Adrenal gland (tissue), 19 donors: ENCODE measurements at places on chromosomes 2 and 18.

- no peak for DNase-seq
Observed at GRCh38 chr18:61935362-61935761, 42.6 kb upstream of the RNF152 start.

- peak; percentile 77 for DNase-seq
Observed at GRCh38 chr2:43105586-43106558, 120.5 kb downstream of the ZFP36L2 start.

GRCh38 chr2:202821206-202822160 lies 50.1 kb downstream of the ICA1L start:
- DNase-seq = no peak

- no peak for DNase-seq
Observed at GRCh38 chr18:23646282-23646681, 16.4 kb downstream of the ANKRD29 start.

- DNase-seq = no peak
Observed at GRCh38 chr2:113114224-113114945, 13.0 kb upstream of the IL1RN start.

DNA sequence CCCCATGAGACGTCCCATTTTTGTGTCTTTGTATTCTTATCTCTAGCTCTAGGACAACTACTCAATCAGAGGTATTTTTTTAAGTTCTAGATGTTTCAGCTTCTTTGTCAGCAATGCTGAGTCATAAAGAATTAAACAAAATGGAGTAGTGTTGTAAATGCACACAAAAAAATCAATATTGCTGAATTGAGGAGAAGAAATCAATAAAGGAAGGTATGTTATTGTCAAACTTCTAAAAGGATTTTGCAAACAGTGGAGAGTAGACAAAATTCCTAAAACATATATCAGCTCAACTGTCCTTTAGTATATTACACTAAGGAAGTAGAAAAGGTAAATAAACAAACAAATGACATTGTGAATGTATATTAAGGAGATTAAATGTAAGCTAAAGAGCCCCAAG lies 726.1 kb upstream of the NRXN1 start:
- DNase-seq = no peak

GRCh38 chr2:150174056-150174805 lies 313.2 kb downstream of the RND3 start:
- DNase-seq = no peak

DNA sequence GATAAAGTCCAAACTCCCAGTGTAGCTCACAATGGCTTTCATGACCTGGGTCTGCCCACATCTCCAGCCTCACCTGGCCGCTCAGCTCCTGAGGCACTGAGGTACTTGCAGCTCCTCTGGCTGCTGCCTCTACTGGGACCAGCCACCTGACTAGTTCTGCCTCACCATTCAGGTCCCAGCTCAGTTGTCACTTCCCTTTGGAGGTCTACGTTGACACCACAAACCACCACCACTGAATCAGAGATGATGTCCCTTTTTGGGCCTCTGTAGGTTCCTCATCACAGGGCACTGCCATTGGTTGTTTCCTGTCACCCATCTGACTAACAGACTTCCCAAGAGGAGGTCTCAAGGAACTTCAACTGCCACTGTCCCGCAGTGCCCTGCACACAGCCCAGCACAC lies 21.2 kb downstream of the SPP2 start:
- DNase-seq = no peak

DNA sequence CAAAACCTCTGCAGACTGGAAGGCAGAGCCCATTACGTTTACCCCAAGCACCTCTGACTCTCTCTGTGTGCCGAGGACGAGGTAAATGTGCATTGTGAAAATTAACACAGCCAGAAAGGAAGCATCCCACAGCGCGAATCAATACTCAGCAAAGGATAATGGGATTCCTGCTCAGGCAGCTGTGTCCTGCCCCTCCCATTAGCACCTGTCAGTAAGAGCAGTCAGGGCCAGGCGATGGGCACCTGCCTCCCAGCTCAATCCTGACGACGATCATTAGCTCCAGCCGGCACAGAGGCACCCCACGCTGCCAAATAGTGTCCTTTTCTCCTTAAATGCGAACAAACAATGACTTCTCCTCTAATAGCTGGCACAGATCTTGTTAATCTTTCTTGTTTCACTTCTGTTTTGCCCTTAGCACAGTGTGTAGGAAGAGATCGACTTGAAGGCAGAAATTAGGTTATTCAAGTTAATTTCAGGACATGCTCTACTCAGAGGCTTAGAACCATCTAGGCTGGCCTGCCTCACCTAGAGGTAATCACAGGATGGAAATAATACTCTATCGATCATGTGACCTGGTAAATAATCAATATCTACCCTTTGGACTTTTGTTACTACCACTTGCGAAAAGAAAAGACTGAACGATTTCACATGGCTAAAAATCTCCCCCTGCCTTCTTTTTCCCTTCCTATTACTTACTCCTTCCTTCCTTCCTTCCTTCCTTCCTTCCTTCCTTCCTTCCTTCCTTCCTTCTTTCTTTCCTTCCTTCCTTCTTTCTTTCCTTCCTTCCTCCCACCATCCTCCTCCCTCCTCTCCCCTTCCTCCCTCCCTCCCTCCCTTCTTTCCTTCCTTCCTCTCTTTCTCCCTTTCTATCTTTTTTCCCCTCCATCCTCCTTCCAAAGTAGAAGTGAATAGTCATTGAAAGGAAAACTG lies 487.9 kb upstream of the ID2 start:
- DNase-seq = no peak

DNA sequence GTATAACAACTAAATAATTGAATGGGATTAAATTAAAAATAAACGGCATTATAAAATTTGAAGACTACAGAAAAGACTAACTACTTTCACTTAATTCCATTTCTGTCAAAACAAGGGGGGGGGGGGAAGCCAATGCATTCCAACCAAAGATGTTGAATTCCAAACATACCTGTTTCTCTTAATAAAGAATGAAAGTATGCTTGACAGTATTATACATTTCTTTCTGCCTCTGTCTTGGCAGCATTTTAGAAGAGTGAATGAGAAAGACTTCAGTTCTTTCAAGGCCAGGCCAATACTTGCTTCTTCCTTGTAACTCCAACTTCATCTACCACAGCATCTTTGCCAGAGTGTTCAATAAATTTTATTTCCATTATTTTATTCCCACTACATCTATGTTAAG lies 65.9 kb downstream of the PDE11A start:
- no peak for DNase-seq

DNA sequence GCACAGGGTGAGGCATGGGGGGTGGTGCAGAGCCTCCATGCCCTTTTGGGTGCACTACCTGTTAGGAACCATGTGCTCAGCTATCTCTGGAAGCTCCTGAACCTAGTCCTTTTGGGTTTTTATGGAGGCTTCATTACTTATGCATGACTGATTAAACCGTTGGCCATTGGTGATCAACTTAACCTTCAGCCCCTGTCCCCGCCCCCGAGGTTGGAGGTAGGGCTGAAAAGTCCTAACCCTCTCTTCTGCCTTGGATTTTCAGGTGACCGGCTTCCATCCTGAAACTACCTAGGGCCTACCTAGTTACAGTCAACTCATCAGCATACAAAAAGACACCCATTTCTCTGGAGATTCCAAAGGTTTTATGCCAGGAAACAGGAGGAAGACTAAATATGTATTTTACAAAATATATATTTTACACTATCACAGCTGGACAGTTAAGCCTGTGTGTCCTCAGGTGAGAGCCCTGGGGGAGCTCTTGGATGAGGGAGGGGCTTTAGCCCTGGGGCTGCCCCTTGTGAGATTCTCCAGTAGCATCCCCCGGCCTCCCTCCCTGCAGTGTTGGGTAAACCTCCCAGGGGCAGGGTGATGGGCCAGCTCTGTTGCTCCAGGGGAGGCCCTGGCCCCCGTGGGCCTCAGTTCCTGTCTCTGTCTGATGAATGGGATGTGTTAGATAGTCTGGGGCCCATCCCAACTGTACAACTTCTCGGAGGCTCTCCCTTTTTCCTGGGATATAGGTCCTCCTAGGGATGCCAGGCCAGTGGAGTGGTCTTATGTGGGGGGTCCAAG lies 24.1 kb downstream of the GLI2 start:
- DNase-seq = peak; percentile 2

- no peak for DNase-seq
Observed at GRCh38 chr2:144521686-144522085, 1.8 kb upstream of the ZEB2 start.

- DNase-seq = no peak
Observed at GRCh38 chr2:55888936-55889335, 34.6 kb downstream of the EFEMP1 start.
